Cerebellum (tissue), 4 donors: ENCODE measurements at places on chromosomes 3 and 15. TPM values are rescaled to one million over a fixed set of nuclear protein-coding genes. Genes with fewer than 3 reads are reported as not detected.

- DNase-seq, result no peak
These were observed 27.2 kb downstream of the OXSM start for GRCh38 chr3:25817107-25817506.

- no peak for DNase-seq
These were observed 223.6 kb upstream of the SETMAR start for GRCh38 chr3:4079339-4080195.

GRCh38 chr15:85551221-85551832 lies 170.9 kb downstream of the AKAP13 start:
- DNase-seq, result no peak

GRCh38 chr15:64013179-64014062 lies 32.9 kb downstream of the DAPK2 start:
- no peak for DNase-seq

DNA sequence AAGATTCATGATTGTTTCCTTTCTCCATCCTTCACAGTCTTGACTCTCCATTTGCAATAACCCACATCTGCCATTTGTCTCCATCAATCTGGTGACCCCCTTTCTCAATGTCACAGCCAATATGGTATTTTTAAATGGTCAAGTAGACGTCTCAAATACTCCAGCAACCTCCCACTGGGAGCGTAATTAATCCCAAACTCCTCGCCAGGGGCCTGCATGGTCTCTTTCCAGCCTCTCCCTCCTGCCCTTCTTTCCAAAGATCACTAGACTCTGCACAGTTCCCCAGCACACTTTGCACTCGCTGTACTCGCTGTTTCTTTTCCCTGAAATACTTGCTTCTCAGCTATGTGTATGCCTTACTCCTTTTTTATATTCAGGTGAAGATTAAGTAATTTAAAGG lies 115.3 kb downstream of the PLCH1 start:
- DNase-seq, result no peak

GRCh38 chr15:51218299-51218938 lies 120.0 kb downstream of the CYP19A1 start:
- no peak for DNase-seq

- DNase-seq, result no peak
These were observed 96.2 kb upstream of the SEMA6D start for GRCh38 chr15:47620960-47621681.

GRCh38 chr3:101665357-101665756 lies 11.6 kb downstream of the ZBTB11 start:
- no peak for DNase-seq

GRCh38 chr15:66653852-66654251 lies 48.2 kb upstream of the SMAD6 start:
- DNase-seq, result no peak

- no peak for DNase-seq
These were observed 242.7 kb upstream of the TTC14 start for GRCh38 chr3:180359061-180359952.

DNA sequence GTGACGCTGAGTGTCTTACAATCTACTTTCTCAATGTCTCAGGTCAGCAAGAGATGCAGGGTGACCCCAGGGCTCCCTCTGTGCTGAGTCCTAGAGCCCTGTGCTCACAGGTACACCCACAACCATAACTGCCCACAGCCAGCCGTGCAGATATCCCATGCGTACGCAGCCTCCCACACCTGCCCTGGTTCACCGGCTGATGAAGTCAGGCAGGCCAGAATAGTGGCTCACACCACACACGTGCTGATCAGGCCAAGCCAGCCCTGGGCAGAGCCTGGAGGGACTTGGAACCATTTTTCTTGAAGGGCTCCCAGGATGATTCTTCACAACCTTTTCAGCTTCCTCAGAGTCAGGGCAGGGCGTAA lies 63.6 kb upstream of the RPL32 start:
- DNase-seq, result no peak

DNA sequence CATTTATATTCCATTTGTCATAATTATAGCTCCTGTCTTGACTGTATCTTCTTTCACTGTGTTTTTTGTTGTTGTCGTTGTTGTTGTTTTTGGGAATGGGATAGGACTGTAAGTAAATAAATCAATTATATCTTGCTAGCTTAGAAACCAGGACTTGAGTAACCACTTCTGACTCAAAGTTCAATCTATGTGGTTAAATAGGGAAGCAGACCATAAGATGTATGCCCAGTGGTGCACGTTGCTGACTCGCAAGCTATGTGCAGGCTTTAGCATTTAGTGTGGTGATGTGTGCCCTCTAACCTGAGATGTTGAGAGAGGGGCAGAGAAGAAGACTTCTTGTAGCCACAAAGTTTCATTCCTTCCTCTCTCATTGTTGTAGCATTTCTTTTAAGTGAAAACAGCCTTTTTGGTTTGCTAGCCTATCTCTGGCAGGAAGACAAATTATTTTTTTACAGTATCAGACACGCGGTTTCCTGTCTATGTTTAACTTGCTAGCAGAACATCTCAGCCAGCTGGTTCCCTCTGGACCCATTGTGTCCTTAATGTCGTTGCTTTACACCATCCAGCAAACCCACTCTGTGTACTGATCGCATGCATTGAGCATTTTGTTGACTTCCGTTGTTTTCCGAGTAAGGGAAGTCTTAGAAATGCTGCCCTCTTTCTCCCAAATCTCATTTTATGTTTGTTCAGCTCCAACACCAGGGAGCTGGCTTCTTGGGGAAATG lies 52.1 kb downstream of the TGFBR2 start:
- no peak for DNase-seq

Gene EPHA6
- total RNA-seq, result 51.0 TPM

Gene MYEF2
- total RNA-seq, result 137 TPM

Gene PLS1
- 2.5 TPM for total RNA-seq

Gene DUOXA1
- not detected for total RNA-seq

Gene LMAN1L
- 0.09 TPM for total RNA-seq

Gene ZNF710
- 14.0 TPM for total RNA-seq
